Activated CD4-positive, alpha-beta T cell treated with anti-CD3 and anti-CD28 coated beads, Interleukin-2, amount 50 U/mL, for 48 hours (primary cell): ENCODE measurements at places on chromosomes 3 and 15.

DNA sequence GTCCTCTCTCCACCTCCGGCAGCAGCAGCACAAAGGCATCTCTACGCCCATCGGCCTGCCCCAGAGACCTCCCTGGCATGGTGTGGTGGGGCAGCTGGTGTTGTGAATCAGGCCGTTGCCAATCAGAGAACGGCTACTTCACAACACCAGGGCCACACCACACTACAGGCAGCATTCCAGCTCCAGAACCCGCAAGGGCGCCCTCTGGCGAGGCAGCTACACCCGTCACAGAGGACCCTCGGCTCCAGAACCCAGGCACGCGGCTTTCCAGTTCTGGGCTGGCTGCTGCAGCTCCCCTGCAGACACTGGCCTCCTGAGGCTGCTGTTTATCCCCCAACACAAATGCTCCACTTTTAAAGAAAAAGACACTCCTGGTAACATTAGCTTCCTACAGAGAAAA is 127.5 kb upstream of the TOPAZ1 start:
- DNase-seq = peak; percentile 59

DNA sequence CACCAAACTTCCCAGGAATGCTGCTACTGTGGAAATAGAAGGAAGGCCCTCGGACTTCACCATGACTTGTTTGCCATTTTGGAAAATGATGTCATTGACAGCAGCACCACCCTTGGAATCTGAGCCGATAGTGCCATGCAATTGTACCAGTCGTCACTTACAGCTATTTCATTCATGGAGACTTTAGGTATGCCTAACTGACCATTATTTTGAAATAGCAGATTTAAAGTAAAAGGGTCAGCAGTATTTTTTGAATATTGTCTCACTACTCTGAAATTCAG is 66.0 kb upstream of the ARL8B start:
- DNase-seq = no peak

- peak; percentile 11 for DNase-seq
These were observed 455.0 kb upstream of the THBS1 start for GRCh38 chr15:39125904-39126303.

DNA sequence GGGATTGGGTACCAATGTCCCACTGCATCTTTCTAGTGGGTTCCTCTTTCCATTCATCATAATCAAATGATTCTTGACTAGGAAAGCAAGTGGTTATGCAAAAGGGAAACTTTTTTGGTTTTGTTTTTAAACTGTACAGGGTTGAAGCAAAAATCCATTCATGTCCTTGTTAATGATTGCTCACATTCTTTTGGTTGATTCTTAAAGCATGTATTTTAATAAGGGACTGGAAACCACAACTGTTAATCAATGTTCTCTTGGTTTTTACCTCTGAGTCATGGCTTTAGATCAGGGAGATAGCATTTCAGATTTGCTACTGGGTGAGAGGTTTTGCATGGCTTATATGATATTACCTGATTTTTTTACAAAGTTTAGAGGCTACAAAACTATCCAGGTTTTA is 371.7 kb upstream of the RGMA start:
- DNase-seq = no peak

DNA sequence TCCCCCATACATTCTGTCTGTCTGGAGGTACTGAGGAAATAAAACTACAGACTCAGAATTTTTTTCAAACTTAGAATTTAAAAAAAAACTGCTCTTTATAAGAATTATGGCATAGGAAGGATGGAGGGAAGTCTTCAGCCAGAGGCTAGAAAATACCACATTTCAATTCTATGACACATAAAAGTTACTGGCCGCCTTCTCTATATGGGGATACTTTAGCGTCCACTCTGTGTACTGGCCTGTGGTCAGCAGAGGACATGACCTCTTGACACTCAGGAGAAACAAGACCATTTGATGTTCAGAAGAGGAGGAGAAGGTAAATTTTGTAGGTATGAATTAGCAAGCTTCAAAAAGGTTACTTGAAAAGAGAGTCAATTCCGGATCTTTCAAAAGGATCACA is 417.4 kb downstream of the MFSD1 start:
- no peak for DNase-seq

GRCh38 chr15:89502867-89503595 is 6.6 kb upstream of the RHCG start:
- no peak for DNase-seq

DNA sequence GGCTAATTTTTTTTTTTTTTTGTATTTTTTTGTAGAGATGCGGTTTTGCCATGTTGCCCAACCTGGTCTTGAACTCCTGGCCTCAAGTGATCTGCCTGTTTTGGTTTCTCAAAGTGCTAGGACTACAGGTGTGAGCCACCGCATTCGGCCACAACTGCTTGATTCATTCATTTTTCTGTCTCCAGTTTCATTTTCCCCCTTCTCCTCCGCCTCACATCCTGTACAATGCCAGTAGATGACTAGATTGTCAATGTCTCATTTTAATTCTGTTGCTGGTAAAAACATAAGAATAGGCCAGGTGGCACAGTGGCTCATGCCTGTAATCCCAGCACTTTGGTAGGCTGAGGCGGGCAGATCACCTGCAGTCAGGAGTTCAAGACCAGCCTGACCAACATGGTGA is 12.0 kb upstream of the ZNF592 start:
- peak; percentile 73 for DNase-seq

DNA sequence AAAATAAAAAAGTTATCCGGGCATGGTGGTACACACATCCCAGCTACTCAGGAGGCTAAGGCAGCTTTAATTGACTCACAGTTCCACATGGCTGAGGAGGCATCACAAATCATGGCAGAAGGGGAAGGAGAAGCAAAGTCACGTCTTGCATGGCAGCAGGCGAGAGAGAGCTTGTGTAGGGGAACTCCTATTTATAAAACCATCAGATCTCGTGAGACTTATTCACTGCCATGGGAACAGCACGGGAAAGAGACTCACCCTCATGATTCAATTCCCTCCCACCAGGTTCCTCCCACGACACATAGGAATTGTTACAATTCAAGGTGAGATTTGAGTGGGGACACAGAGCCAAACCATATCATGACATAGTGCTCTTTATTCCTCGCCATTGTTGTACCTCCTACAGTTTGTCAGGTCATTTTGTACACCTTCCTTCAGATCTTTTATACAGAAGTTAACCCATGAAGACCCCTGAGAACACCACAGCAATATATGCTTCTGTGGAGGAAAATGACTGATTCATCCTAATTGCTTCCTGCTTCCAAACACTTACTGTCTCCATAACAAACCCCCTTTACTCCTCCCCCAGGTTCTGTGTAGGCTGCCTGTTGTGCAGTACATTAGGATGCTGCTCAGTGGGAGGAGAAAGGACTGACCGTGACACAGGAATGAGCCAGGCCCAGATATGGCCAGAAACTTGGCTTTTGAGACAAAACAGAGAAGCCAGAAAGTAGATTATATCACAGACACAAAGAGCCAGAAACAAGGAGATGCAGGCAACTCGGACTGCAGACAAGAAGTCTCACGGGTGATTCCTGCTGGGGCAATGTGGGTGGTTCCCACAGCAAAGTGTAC is 67.9 kb upstream of the HEG1 start:
- DNase-seq = no peak

GRCh38 chr15:78350058-78350457 is 9.9 kb downstream of the CRABP1 start:
- DNase-seq = no peak

GRCh38 chr3:40104441-40104840 is 205.1 kb upstream of the EIF1B start:
- no peak for DNase-seq

GRCh38 chr3:171116365-171116764 is 89.8 kb upstream of the SLC2A2 start:
- no peak for DNase-seq
